ENCODE measurements at places on chromosomes 16 and 17.
A peak's percentile ranks its signal among the peaks of the same experiment; 100 is the strongest.

DNA sequence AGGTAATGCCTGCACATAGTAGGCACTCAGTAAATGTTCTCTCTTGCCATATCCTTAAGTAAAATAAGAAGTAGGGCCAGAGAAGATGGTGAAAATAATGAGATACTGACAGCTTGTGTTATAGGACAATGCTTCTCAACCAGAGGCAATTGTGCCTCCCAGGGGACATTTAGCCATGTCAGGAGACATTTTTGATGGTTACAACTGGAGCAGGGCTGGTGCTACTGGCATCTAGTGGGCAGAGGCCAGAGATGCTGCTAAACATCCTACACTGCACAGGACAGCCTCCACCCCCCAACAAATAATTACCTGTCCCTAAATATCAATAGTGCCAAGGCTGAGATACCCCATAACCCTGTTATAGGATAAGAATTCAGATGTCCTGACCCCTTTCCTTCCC lies 1.7 kb downstream of the RAD51D start:
- DNase-seq, result peak; percentile 65

DNA sequence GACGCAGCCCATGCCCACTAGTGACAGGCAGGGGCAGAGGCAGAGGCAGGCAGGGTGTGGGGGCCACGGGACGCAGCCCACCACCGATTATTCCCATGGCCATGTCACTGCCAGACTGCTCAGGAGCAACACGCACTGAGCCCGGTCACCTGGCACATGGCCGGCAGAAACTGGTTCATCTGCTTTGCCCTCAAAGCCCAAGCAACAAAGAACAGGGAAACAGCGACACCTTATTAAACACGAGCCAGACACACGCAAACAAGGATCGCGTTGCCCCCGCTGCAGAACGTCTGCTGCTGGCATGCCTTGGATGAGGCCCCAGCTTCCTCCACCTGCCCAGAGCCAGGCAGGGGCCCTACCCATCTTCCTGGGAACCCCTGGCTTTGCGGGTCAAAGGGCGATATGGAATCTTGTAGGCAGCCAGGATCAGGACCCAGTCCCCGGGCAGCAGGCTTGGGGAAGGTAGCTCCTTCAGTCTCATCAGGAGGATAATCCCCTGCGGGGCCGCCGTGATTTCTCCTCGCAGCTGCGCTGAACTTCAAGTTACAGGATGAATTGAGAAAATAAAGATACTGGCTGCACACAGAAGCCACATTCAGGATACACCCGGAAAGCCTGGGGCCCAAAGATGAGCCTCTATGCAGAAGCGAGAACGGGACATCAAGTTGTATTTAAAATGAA lies 4.8 kb downstream of the TBC1D16 start:
- no peak for DNase-seq

DNA sequence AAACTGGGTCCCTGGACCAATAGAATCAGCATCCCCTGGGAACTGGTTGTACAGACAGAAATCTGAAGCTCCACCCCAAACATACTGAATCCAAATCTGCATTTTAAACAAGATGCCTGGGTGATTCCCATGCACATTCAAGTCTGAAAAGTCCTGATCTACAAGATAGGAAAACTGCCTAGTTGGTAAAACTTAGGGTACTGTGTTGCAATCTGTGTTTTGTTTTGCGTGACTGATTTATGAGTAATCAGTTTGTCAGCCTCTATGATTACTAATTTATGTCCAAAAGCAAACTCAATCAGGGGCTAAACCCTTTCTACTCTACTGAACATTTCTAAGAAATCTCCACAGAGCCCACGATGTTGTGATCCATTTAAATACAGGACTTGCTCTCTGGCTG lies 103.8 kb downstream of the YPEL2 start:
- no peak for DNase-seq

DNA sequence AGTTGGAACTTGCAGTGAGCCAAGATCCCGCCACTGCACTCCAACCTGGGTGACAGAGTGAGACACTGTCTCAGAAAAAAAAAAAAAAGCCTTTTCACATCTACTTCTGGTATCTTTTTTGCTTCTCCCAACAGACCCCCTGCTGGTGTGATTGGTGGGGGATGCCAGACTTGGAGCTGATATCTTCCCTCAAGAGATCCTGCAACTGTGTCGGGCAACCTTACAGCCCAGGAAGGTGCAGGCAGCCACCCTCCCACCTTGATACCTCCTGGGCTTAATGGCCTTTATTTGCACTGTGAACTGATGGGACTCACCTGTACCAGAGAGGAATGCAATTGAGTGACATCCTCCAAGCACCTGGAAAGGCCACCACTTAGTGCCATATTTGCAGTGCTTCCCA lies 142.3 kb downstream of the RGS9 start:
- no peak for DNase-seq

DNA sequence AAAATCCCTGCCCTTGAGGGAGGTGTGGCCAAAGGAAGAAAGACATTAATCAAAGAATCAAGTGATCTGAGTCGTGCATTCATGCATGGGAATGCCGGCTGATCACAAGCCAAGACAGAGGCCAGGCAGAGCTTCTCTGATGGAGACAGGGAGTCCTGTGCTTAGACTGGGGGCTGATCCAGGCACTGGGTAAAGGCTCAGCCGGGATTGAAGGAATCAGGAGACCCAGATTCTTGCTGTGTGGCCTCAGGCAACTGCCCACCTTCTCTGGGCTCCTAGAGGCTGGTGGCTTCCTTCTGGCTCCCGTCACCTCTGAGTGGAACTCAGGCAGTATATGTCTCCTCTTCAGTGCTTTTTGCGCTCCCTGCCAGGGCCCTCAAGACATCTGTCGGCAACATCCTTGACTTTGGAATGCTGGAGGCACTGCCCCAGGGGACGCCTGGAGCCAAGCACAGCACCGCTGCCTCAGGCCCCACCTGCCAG lies 17.7 kb downstream of the RAI1 start:
- peak; percentile 81 for DNase-seq

DNA sequence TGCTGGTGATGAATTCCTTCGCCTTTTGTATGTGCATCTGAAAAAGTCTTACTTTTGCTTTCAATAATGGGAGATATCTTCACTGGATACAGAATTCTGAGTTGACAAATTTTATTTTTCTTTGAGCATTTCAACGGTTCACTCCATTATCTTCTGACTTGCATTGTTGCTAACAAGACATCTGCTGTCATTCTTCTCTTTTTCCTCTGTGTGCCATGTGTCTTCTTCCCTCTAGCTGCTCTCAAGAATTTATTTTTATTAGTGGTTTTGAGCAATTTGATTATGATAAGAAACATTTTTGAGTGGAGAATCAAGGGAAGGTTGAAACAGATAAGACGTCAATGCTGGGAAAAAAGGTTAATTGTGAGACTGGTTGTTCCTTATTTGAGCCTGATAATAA lies 471.8 kb downstream of the CDH13 start:
- DNase-seq, result no peak

DNA sequence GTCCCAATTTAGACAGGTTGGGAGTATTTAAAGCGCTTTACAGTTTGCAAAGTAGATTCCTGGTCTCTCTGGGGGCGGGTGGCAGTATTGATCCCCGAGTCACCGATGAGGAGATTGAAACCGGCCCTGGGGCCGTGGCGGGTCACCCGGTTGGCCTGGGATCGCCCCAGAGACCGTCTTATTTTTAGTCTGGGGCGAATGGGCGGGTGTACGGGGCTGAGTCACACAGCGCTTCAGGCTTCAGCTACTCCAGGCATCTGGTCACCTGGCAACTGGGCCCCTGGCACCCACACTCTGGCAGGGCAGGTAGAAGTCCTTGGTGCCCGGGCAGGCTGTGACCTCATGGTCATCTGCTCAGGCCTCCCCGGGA lies 669 bp downstream of the MIEF2 start:
- no peak for DNase-seq

- DNase-seq, result no peak
Observed at GRCh38 chr16:86892509-86892908, 314.2 kb downstream of the FOXL1 start.

GRCh38 chr17:28750178-28751047 lies 6.6 kb downstream of the TRAF4 start:
- DNase-seq, result peak; percentile 94

DNA sequence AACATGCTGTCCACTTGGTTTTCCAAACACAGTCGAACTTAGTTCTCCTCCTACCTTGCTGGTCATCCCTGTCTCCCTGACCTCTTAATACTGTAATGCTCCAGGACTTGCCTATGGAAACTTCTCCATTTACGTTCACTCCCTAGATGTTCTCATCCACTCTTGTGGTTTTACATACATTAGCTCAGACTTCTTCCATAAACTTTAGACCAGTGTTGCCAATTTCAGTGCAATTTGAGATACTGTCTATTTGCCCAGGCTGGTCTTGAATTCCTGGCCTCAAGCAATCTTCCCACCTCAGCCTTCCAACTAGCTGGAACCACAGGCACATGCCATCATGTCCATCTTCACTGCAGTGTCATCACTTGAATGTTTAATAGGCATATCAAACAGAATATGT lies 1.5 kb downstream of the MATCAP1 start:
- no peak for DNase-seq

Data from SK-MEL-5 (cell line).